ENCODE measurements at places on chromosomes 1 and 21.

GRCh38 chr1:159214149-159214760, 9.6 kb downstream of the ACKR1 start:
- DNase-seq, result no peak

DNA sequence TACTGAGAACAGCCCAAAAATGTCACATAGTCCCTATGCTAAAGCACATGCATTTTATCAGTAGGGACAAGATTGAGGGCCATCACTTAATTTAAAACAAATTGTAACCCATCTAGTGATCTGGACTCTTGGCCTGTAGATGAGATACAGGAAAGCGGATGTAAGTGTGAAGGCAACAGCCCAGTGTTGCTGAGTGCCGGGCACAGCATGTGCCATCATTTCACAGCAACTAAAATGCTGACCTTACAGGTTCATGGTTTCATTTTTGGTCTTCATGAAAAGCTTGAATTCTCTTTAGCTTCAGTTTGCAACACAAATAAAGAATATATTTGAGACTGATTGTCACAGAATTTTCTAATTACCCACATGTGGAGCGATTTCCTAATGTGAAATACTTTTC, 5.8 kb downstream of the COG2 start:
- DNase-seq, result no peak

DNA sequence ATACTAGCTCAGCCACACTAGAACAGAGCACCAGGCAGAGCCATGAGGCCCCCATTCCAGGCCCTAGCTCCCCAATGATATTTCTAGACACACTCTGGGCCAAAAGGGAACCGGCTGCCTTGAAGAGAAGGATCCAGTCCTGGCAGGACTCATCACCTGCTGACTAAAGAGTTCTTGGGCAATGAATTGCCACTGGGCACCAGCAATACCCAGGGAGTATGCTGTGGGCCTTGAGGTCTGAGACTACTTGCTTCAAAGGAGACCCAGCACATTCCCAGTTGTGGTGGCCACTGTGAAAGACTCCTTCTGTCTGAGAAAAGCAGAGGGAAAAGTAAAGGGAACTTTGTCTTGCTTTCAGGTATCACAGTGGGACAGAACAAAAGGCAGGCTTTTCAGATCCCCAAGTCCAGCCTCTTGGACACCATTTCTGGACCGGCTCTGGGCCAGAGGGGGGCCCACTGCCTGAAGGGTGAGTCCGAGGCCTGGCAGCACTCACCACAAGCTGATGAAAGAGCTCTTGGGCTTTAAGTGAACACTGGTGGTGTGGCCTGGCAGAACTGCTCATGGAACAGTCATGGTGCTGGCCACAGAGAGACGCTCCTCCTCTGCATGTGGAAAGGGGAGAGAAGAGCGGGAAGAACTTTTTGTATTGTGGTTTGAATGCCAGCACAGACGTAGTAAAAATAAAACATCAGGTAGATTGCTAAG, 72.5 kb downstream of the CDC42BPA start:
- DNase-seq, result no peak

DNA sequence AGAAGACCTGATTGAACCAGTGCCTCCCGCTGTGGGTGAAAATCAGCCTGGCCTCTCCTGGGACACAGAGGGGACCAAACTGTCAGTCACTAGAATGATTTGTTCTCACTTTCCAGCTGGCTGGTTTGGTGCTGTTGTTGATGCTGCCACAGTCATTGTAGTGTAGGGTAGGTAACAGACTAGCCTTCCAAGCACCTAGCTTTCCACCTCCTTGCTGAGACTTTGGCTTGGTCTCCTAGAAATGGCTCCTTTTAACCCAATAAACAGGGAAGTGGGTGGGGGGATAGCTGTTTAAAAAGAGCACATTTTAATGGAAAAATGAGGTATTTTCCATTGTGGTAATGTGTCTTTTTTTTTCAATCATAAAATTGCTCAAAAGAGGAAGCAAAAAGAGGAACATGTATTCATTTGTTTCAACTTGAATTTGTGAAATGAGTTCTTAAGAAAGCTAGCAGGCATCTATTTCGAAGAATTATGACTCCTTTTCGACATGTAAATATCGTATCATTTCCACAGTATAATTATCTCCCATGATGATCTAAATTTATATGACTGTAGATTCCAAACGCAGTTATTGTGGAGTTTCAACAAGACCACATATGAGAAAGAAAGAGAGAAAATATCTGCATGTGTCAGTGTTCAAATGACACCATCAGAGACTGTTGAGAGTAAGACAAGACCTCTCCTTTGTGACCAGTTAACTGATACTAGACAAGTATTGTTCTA, 190.1 kb downstream of the HLX start:
- no peak for DNase-seq

Data from NCI-H2029 (cell line).